CD4-positive, alpha-beta T cell treated with Interleukin-10 for 1 hour (primary cell): ENCODE measurements at places on chromosomes 3 and 15.
A peak's percentile ranks its signal among the peaks of the same experiment; 100 is the strongest.

DNA sequence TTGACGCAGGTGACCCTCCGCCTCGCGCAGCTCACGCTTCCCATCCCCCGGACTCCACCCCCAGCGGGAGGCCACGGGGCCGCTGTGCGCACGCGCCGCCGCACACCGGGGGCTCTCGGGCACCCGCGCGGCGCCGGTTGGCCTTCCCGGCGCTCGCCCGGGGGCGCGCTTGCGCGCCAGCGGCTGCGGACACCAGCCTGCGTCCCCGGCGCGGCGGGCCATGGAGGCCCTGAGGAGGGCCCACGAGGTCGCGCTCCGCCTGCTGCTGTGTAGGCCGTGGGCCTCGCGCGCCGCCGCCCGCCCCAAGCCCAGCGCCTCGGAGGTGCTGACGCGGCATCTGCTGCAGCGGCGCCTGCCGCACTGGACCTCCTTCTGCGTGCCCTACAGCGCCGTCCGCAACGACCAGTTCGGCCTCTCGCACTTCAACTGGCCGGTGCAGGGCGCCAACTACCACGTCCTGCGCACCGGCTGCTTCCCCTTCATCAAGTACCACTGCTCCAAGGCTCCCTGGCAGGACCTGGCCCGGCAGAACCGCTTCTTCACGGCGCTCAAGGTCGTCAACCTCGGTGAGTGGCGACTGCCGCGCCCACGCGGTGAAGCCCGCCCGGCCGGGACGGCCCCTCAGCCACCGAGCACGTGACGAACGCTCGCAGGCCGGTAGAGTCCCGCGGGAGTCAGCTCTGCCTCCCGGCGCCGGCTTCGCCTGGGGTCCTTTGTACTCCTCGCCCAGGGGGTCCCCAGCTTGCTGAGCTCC is at the start of gene C15orf61:
Gene C15orf61 (plus strand): TSS at position 103 of the 754 bp plus-strand sequence. CDS start 118 bp downstream, at position 221.
- peak; percentile 90 for DNase-seq

DNA sequence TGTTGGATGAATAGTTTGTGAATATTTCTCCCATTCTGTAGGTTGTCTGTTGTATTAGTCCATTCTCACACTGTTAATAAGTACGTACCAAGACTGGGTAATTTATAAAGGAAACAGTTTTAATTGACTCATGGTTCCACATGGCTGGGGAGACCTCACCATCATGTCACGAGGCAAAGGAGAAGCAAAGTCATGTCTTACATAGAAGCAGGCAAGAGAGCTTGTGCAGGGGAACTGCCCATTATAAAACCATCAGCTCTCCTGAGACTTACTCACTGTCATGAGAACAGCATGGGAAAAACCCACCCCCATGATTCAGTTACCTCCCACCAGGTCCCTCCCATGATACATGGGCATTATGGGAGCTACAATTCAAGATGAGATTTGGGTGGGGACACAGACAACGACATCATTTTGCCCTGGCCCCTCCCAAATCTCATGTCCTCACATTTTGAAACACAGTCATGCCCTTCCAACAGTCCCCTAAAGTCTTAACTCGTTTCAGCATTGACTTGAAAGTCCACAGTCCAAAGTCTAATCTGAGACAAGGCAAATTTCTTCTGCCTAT is 133.2 kb downstream of the LMLN start:
- DNase-seq = no peak

DNA sequence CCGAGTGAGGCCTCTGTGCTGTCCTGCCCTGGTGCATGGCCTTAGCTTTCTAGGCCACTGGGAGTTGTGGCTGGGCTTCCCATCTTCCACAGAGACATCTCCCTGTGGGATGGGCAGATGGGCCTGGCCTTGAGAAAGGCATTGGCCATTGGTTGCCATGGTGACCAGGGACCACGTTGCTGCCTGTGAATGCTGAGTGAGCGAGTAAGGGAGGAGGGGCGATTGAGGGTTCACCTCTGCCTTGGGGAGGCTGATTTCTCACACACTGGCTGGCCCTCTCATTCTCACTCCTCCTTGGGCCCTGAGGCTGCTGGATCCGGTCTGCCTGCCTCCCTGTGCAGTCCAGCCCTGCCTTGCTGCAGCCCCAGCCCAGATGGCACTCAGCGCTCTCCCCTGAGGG is 26.4 kb upstream of the DOCK3 start:
- no peak for DNase-seq

- no peak for DNase-seq
These were observed 76.4 kb upstream of the SCN5A start for GRCh38 chr3:38725726-38726419.

GRCh38 chr3:186207515-186207914 is 98.6 kb upstream of the ETV5 start:
- no peak for DNase-seq

DNA sequence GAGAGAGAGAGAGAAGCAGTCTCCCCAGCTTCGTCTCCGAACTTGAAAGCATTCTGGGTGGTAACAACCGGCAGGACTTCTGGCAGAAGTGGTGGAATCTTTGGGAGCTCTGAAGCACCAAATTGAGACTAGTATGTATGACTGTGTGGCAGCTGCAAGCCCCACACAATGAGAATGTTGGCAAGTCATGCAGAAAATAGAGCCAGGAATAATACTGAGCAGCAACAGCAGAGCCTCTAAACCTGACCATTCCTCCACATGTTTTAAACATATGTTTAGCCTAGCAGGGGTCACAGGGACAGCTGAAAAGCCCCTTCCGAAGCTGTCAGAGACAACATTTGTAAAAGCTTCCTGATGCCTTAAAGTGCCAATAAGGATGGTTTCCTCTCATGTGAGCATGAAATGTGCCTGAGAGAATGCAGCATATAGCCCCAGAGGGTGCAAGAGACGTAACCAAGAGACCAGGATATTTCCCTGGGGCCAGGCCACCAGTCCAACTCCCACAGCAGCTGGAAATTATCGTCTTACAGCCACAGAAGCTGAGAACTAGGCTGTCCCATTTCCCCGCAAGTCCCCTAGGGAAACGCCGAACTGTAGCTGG is 178.6 kb upstream of the CCDC54 start:
- no peak for DNase-seq

DNA sequence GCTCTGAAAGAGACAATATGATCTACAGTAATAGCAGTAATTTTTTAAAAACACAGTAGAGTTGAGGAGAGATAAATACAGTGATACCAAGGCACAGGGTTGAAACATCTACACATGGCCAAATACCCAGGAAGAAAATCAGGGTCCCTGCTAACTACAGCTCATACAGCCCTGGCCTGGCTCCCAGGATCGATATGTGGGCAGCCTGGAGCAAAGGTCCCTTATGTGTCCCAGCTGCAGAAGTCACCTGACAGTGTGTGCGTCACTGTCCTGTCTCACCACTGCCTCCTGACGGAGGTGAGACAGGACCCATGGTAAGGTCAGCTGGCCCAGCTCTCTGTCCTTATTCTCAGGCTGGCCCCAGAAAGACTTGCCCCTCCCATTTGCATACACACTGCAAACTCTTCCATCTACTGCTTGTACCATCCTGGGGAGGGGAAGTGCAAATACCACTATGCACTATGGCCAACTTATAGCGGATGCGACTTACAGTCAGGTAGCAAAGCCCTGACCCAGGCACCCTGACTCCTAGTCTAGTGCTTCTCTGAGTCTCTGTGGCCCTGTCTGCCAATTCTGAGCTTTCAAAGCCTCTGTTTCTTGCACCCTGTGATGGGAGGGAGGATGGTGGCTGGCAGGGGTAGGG is 22.0 kb upstream of the BCL2L10 start:
- DNase-seq = no peak

DNA sequence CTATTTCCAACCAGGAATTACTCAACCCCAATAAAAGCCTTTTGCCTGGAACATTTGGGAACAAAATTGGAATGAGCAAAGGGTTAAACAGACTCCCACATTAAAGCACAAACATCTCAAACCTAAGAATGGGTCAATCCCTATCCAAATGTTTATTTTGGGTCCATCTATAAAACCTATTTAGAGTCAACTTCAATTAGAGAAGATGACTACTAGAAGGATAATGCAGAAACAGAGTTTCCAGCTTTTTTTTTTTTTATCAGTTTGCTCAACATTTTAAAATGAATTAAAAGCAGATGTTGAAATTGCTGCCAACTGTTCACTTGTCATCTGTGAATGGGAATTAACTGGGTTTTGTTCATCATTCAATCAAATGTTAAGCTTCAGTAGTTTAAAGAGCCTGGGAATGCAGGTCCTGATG is 4.1 kb upstream of the TBC1D23 start:
- no peak for DNase-seq

- DNase-seq = no peak
These were observed 404.9 kb downstream of the SQOR start for GRCh38 chr15:46039703-46040102.

DNA sequence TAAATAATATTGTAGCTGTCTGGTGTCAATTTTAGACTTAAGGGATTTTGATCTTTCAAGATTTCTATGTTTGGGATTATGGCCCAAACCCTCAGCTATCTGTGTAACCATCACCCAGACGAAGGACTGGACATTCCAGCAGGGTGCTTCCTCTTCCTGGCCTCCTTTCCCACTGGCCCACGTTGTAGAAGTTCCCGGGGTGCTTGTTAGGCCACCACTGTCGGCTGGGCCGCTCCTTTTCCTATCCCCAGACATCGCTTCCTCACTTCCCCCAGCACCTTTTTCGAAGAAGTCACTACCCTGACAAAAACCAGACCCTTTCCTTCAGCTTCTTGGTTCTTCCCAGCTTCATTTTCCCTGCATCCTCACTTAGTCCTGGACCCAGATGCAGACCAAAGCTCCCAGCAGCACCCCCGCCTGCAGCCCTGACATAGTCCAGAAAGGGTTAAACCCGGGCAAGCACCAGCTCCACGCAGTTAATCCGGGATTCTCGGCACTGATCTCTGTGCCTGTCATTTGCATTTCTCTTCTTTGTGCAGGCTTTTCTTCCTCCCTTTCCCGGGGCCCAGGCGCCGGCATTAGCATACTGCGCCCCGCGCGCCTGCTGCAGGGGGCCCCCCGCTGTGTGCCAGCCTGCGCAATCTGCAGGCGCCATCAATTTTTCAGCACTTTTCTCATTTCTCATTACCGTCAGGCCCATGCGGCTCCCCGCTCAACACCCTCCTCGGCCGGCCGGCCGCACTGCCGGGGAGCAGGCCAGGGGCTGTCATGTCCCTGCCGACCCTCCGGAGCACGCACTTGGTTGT is 90.6 kb downstream of the ZNF621 start:
- DNase-seq = no peak

DNA sequence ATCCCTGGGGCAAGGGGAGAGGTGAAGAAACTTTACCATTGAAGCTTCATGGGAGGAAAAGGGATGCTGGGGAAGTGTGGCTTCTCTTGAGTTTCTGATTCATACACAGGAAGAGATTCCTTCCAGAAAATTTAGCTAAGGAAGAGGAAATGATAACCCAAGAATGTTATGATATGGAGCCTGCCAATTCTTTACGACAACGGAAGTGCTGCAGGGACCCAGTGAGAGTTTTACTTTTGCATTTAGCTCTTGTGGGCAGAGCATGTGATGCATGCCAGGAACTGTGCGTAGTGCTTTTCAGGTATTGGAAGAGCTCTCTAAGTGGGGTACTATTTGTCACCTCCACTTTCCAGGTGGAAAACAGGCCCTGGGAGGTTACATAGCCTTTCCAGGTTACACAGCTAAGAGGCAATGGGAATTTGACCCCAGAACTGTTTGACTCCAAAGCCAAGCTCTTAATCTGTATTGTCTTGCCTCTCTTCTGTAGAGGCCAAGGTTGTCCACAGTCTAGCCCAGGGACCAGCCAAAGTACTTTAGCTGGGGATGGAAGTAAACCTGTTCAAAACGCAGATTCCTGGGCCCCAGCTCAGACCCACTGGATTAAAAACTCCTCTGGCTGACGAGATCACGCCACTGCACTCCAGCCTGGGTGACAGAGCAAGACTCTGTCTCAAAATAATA is 23.0 kb downstream of the CMTM7 start:
- DNase-seq = peak; percentile 74

- no peak for DNase-seq
These were observed 3.7 kb upstream of the ZNF662 start for GRCh38 chr3:42902257-42902656.

DNA sequence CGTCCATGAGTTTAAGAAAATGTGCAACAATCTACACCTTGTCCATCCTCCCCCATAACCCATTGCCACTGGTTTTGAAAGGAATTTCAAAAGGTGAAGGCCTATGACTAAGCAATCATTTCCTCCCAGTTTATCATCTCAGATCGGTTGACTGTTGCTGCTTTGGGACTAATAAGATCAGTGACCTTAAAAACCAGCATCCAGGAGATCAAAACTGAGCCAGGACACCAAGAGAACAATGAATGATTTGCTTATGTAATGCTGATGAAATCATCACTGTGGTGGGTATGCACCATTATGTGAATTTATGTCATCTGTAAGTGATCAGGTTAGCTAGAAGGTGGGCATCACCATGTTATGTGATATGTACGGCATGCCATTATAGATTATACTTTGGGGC is 195.5 kb downstream of the SSR3 start:
- no peak for DNase-seq

- no peak for DNase-seq
These were observed 95.7 kb downstream of the PRICKLE2 start for GRCh38 chr3:64129581-64129980.

GRCh38 chr3:172098698-172099494 is 59.5 kb downstream of the FNDC3B start:
- DNase-seq = no peak

GRCh38 chr3:188211476-188211875 is 57.5 kb downstream of the LPP start:
- no peak for DNase-seq

DNA sequence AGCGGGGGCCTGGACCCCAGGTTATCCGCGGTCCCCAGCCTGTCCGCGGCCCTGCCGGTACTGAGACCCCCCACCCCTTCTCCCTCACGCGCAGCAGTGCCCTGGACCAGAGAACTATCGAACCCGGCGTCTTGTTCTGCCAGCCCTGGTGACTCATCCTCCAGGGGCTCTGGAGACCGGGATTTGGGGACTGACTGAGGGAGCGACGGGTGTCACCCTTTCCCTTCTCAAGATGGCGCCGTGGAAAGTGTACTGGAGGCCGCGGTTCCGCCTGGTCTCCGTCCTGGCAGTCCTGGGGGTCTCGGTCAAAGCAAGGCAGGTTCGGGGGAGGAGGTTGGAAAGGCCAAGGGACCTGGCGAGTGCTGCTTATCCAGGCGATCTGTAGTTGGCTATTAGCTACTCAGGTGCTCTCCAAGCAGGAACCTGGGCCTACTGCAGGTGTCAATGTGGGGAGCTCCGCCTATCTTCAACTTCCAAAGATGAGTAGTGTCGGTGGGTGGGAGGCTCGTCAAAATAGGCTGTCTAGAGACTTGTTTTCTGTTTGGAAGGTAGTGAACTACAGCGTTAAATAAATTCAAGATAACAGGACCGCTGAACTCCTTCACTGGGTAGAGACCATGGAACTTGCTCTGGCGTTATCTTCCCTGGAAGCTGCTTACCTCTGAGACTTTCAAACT is 790 bp downstream of the RAB5A start:
- DNase-seq = peak; percentile 64

DNA sequence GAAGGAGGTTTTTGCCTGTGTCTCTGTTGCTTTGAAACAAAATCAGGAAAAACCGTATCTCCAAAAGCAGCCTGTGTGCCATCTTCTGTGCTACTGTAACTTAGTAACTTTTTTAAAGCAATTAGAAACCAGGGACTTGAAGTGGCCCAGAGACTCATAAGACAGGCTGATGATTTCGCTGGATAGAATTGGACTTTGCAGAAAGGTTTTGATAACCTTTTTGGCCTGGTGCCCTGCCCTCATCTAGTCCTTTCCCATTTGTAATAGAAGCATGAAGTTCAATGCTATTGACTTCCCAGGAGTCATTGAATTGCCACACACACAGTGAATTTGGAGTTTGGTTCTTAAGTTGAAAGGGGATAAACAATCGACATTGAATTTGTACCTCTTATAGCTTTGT is 157.2 kb downstream of the PTPRG start:
- DNase-seq = no peak

- DNase-seq = no peak
These were observed 147.3 kb upstream of the UBE2E2 start for GRCh38 chr3:23055733-23056376.

GRCh38 chr3:195906865-195907683 is 1.3 kb downstream of the TNK2 start:
- peak; percentile 88 for DNase-seq
